ENCODE measurements at places on chromosomes 6 and 20.

DNA sequence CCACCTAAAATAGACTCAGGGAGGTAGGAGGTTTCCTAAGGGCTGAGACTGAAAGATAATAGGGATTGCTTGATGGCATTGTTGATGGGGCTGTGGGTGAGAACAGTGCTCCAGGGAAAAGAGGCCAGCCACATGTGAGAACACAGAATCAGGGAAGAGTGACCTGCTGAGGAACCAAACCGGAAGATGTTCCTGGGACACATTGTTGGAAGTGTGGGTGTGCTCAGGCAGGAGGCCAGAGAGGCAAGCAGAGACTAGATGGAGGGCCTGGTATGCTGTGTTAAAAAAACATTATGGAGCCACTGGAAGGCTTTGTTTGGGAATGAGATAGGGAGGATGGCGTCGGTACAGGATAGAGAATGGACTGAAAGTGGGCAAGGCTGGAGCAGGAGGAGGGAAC is 23.3 kb downstream of the RNF144B start:
- peaks cover 10% of the 10 kb centered on the region for H3K4me1 ChIP-seq
- H3K36me3 ChIP-seq: peaks cover 3% of the 10 kb centered on the region
- H3K27me3 ChIP-seq: no peaks in the 10 kb centered on the region

DNA sequence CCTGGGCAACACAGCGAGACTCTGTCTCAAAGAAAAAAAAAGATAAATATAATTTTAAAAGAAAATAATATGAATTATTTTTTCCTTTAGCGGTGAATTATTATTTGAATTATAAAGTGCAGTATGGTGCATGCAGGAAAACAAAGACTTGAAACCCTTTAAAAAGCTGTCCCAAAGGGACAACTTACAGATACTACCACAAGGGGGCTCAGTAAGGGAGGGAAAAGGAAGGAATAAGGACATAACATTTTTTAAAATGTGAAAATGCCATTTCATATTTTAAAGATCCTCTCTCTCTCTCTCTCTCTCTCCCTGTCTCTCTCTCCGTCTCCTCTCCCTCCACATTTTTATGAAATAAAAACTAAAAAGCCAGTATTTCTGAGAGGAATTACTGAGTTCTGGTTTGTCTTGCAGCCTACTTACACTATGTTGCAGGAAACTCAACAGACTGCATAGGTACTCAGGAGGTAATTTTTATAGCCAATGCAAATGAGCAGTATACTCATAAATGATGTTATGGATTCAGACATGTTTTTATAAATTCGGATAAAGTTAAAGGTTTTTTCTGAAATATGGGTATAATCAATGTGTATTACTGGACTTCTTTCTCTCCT is 455.0 kb upstream of the GJE1 start:
- H3K36me3 ChIP-seq: no peaks in the 10 kb centered on the region
- H3K27me3 ChIP-seq: peaks cover 1% of the 10 kb centered on the region
- no peak overlapping the region for H3K4me3 ChIP-seq
- DNase-seq: no peak

DNA sequence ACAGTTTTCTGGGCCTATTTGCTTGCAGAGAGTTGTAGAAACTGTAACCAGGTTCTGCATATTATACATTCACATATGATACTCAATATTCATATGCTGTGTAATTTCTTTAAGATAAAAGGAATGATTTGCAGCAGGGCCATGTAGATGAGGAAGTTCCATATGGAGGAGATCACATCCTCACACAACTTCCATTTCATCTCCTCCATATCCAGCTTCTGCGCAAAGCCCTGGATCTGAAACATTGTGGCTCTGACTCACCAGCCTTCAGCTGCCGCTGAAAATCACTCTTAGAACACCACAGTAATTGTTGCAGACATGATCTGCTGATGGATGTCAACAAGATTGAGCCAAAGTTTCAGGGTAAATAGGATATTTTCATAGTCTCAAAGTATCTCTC is 57.7 kb downstream of the PXDC1 start:
- H3K27me3 ChIP-seq: peaks cover 4% of the 10 kb centered on the region
- H3K36me3 ChIP-seq: peaks cover 3% of the 10 kb centered on the region
- H3K4me3 ChIP-seq: no peak overlapping the region
- DNase-seq: no peak
- no peaks in the 10 kb centered on the region for H3K4me1 ChIP-seq
- no peak overlapping the region for H3K27ac ChIP-seq

- no peaks in the 10 kb centered on the region for H3K27me3 ChIP-seq
Measured at GRCh38 chr6:152404086-152404857, 232.9 kb downstream of the SYNE1 start.

GRCh38 chr20:47609001-47609400 is 107.3 kb downstream of the NCOA3 start:
- no peak overlapping the region for H3K4me3 ChIP-seq
- DNase-seq: no peak
- H3K27ac ChIP-seq: peak overlapping the region; percentile 83
- H3K36me3 ChIP-seq: peaks cover 63% of the 10 kb centered on the region

GRCh38 chr6:37952027-37952426 is 132.5 kb downstream of the ZFAND3 start:
- no peak overlapping the region for H3K27ac ChIP-seq
- peaks cover 19% of the 10 kb centered on the region for H3K36me3 ChIP-seq
- no peak overlapping the region for H3K4me3 ChIP-seq
- H3K4me1 ChIP-seq: peaks cover 39% of the 10 kb centered on the region

GRCh38 chr20:57475388-57476083 is 49.4 kb downstream of the CTCFL start:
- H3K4me3 ChIP-seq: no peak overlapping the region
- no peaks in the 10 kb centered on the region for H3K27me3 ChIP-seq
- no peak for DNase-seq

GRCh38 chr6:5894357-5894756 is 112.4 kb downstream of the NRN1 start:
- no peak for DNase-seq
- no peak overlapping the region for H3K4me3 ChIP-seq
- H3K4me1 ChIP-seq: peaks cover 5% of the 10 kb centered on the region
- no peaks in the 10 kb centered on the region for H3K27me3 ChIP-seq

GRCh38 chr6:114355300-114355699 is 12.5 kb upstream of the HS3ST5 start:
- no peak for DNase-seq
- H3K4me3 ChIP-seq: no peak overlapping the region
- no peaks in the 10 kb centered on the region for H3K4me1 ChIP-seq
- no peaks in the 10 kb centered on the region for H3K36me3 ChIP-seq
- no peak overlapping the region for H3K27ac ChIP-seq
- H3K27me3 ChIP-seq: no peaks in the 10 kb centered on the region

GRCh38 chr6:137827411-137827940 is 39.6 kb upstream of the TNFAIP3 start:
- DNase-seq: peak; percentile 41
- peaks cover 7% of the 10 kb centered on the region for H3K36me3 ChIP-seq
- no peaks in the 10 kb centered on the region for H3K27me3 ChIP-seq
- peak overlapping the region; percentile 94 for H3K27ac ChIP-seq

GRCh38 chr6:151647976-151648639 is 154.3 kb downstream of the CCDC170 start:
- H3K4me1 ChIP-seq: peaks cover 5% of the 10 kb centered on the region
- DNase-seq: peak; percentile 30
- H3K27me3 ChIP-seq: peaks cover 27% of the 10 kb centered on the region
- H3K27ac ChIP-seq: no peak overlapping the region

DNA sequence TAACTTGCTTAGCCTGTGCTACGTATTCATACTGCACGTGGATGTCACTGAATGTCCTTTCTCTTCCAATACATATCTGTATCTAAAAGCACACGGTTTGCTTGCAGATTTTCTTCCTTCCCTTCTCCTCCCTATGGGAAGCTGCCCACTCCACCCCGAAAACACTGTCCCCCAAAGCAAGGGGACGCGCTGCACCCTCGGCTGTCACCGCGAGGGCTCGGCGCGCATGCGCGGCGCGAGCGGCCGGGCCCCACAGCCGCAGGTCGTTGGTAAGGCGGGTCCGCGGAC is 659 bp downstream of the TMX4 start:
- peak; percentile 61 for DNase-seq
- peaks cover 33% of the 10 kb centered on the region for H3K4me1 ChIP-seq
- H3K27me3 ChIP-seq: no peaks in the 10 kb centered on the region
- no peak overlapping the region for H3K4me3 ChIP-seq
- peak overlapping the region; percentile 82 for H3K27ac ChIP-seq
- no peaks in the 10 kb centered on the region for H3K36me3 ChIP-seq

GRCh38 chr20:43241057-43241702 is 51.5 kb upstream of the PTPRT start:
- no peak overlapping the region for H3K4me3 ChIP-seq
- no peak overlapping the region for H3K27ac ChIP-seq
- no peaks in the 10 kb centered on the region for H3K36me3 ChIP-seq
- no peaks in the 10 kb centered on the region for H3K4me1 ChIP-seq

DNA sequence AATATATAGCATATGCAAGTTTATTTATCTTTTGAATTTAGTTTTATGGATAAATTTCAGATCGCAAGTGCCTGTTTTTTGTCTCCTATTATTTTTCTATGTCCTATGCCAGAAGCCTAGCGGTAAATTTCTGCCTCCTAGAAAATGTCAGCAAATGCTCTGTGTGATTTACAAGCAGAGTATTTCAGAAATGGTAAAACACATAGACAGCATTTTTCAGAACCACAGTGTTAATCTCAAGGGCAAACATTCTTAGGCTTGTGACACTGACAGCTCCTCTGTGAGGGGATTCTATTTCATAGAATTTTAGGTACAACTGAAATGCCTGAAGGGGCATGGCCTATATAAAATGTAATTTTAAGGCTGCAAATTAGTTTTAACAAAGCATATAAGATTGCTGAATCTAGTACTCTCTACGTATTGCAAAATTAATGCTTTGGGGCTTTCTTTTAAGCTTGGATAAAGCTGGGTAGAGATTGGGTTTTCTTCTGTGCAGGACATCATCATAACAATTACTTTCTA is 89.9 kb upstream of the PTCHD4 start:
- H3K27me3 ChIP-seq: no peaks in the 10 kb centered on the region
- DNase-seq: no peak
- H3K4me3 ChIP-seq: no peak overlapping the region

GRCh38 chr20:57471496-57472372 is 53.2 kb downstream of the CTCFL start:
- H3K4me1 ChIP-seq: peaks cover 22% of the 10 kb centered on the region
- H3K4me3 ChIP-seq: no peak overlapping the region
- H3K27ac ChIP-seq: no peak overlapping the region
- no peaks in the 10 kb centered on the region for H3K27me3 ChIP-seq
- no peak for DNase-seq

DNA sequence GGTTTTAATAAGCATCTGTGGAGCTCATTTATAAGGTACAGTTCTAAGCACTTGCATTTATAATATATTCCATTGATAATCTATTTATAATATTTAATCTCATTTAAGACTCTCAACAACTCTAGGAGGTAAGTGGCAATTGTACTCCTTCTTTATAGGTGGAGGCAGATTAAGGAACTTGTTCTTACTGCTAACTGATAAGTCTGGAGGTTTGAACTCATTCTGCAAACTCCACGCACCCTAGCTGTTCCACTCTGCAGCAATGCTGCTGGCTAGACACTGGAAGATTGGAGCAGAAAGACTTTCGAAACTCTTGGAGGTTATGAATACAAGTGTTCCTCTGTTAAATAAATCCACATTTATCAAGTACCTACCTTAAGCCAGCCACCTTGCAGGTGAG is 793 bp upstream of the HDAC2 start:
- H3K4me3 ChIP-seq: peak overlapping the region; percentile 98
- peaks cover 6% of the 10 kb centered on the region for H3K36me3 ChIP-seq
- no peaks in the 10 kb centered on the region for H3K27me3 ChIP-seq

- peak overlapping the region; percentile 92 for H3K27ac ChIP-seq
- peaks cover 23% of the 10 kb centered on the region for H3K4me1 ChIP-seq
- H3K36me3 ChIP-seq: no peaks in the 10 kb centered on the region
- peak; percentile 26 for DNase-seq
Measured at GRCh38 chr20:32672394-32672981, 1.3 kb downstream of the C20orf203 start.

- peak overlapping the region; percentile 56 for H3K4me3 ChIP-seq
- no peaks in the 10 kb centered on the region for H3K27me3 ChIP-seq
- peaks cover 44% of the 10 kb centered on the region for H3K36me3 ChIP-seq
- H3K4me1 ChIP-seq: peaks cover 38% of the 10 kb centered on the region
Measured at GRCh38 chr20:44911264-44911921, 1.5 kb downstream of the PABPC1L start.

- H3K4me3 ChIP-seq: no peak overlapping the region
- H3K4me1 ChIP-seq: no peaks in the 10 kb centered on the region
- H3K27me3 ChIP-seq: no peaks in the 10 kb centered on the region
Measured at GRCh38 chr20:62413025-62413570, 6.0 kb upstream of the CABLES2 start.

- H3K27me3 ChIP-seq: peaks cover 8% of the 10 kb centered on the region
- no peak overlapping the region for H3K4me3 ChIP-seq
- no peaks in the 10 kb centered on the region for H3K36me3 ChIP-seq
- DNase-seq: no peak
- H3K27ac ChIP-seq: no peak overlapping the region
- H3K4me1 ChIP-seq: no peaks in the 10 kb centered on the region
Measured at GRCh38 chr6:141658696-141659095, 474.0 kb upstream of the GJE1 start.

DNA sequence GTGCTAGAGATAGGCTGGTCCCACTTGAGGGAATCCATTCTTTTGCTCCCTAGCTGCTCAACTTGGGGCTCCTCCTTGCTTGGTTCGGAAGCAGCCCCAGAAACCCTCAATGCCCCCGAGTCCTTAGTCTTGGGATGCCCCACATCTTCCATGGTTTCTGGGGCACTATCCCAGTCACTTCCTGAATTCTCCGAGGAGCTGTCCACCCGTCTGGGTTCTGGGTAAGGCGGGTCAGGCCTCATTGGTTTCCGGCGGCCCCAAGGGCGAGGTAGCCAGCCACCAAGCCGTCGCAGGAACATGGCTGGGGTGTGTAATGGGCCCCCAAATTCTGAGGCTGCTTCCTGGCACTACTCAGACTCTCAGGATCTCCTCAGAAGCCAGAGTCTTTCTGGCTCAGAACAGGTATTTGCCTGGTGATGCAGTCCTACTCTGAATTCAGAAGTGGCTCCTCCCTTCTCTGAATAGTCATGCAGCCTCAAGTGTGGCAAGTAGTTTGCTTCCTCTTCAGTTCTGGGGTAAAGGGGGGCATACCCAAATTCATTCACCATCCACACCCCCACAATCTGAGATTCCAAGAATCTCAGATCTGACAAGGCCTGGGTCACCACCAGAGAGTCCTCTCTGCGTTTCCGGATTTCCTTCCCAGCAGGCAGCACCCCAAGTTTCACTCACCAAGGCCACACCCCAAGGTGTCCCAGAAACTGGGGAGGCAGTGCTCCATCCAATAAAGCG is 763 bp downstream of the C6orf47 start:
- H3K27ac ChIP-seq: peak overlapping the region; percentile 95
- H3K36me3 ChIP-seq: peaks cover 78% of the 10 kb centered on the region
- no peaks in the 10 kb centered on the region for H3K27me3 ChIP-seq
- peaks cover 81% of the 10 kb centered on the region for H3K4me1 ChIP-seq
- DNase-seq: peak; percentile 57

- no peaks in the 10 kb centered on the region for H3K4me1 ChIP-seq
- H3K27me3 ChIP-seq: peaks cover 3% of the 10 kb centered on the region
- DNase-seq: no peak
- no peak overlapping the region for H3K27ac ChIP-seq
- H3K4me3 ChIP-seq: no peak overlapping the region
Measured at GRCh38 chr20:12014736-12015135, 97.0 kb downstream of the BTBD3 start.
